Hepatic stellate cell (primary cell): ENCODE measurements at places on chromosomes 6 and 20.
A peak's percentile ranks its signal among the peaks of the same experiment; 100 is the strongest.

DNA sequence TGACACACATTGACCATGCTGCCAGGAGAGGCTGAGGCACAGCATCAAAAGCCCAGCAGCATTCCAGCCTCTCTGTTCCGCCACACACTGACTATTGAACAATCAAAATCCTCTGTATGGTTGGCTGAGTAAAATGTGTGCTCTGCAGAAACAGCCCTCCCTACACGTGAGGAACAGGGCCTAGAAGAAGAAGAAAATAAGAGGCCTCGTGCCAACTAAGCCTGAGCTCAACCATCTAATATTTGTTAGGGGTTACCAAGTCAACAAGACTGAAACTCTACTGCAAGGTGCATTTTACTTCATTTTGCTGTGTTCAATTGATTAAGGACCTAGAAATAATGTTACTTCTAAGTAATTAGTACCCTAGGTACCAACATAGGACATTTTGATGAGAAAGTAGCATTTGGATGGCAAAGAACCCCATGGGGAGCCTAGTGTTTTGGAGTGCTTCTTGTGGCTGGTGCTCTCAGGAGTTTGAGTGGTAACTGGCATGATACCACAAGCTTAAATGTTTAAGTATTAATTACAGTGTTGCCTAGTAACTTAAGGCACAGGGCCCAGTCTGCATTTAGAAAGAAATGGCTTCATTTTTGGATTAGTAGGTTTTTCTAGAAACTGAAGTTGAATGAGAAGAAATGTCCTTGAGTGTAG, 146.6 kb upstream of the PLN start:
- no peak for DNase-seq

DNA sequence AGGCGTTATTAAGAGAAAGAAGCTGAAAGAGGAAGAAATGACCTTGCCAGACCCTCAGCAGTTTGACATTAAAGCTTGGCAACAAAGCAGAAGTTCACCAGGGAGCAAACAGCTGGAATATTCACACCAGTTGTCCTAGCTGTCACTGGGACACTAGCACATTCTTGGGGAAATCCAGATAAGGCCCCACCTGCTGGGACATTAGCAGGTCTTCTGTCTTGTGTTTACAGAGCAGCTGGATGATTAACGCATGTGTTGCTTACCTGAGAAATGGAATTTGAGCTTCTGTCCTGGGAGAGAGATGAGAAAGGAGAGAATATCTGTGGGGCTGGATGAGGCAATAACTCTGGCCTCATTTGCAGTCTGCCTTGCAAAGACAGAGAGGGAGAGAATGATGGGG, 137.6 kb upstream of the RIN2 start:
- DNase-seq, result no peak

DNA sequence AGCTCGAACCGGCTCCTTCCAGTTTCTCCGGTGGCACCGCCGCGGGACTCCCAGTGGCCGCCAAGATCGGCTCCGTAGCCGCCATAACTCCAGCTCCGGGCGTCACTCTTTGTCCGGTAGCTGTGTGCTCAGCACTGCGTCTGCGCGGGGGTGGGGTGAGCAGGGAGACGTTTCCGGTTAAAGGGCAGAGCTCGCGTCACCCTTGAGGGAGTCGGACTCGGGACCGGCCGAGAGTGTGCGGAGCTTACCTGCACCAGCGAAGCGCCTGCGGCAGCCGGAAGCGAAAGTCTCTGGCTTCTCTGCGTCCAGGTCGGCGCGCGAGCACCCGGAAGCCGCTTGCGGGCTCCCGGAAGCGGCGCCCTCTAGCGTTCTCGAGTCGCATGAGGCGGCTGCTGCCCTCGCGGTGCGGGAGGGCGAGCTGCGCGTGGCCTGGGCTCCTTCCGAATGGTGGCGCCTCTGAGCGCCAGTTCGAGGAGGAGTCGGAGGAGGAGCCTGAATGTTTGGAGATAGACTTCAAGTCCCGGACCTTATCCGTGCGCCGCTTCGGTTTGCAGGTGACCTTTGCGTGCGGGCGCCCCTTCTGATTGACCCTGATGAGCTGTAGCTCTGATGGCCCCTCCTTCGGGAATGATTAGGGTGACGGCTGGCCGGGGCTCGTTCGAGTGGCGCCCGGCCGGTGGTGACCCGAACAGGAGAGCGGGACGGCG, at the start of gene SCAND1:
SCAND1 (minus strand) TSS at position 303 of the 707 bp plus-strand sequence; CDS start at position 85, 218 bp downstream.
- DNase-seq, result peak; percentile 93

GRCh38 chr6:170144571-170145271, 146.2 kb downstream of the DLL1 start:
- no peak for DNase-seq

DNA sequence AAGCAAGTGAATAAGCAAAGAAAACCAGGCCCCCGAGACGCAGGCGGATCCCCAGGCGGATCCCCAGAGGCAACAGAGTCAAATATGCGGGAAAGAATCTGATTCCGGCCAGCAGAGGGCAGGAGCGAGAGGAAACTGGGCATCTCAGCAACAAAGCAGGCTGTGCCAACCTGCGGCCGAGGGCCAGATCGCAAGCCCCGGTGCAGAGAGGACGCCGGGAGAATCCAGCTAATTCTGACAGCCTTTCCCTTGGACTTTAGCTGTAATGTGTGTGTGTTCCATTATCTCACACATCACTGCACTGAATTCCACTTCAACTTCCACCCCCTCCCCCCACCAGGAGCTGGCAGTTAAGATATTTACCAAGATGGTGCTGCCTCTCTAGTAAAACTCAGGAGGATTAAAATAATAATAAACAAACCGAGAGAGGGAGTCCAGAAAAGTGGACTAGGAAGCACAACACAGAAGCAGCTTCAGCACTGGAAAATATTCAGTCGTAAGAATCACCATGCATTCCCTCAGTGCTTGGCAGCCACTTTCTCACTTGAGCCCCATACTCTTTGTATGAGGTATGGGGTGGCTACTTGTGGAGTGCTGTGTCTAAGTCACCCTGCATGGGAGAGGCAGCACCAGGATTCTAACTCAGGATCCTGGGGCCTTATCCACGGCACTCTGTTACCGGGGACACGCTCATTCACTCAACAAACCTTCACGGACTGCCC, 66.2 kb upstream of the SNX9 start:
- DNase-seq, result peak; percentile 64

GRCh38 chr20:54063992-54064676, 6.3 kb downstream of the BCAS1 start:
- DNase-seq, result no peak

DNA sequence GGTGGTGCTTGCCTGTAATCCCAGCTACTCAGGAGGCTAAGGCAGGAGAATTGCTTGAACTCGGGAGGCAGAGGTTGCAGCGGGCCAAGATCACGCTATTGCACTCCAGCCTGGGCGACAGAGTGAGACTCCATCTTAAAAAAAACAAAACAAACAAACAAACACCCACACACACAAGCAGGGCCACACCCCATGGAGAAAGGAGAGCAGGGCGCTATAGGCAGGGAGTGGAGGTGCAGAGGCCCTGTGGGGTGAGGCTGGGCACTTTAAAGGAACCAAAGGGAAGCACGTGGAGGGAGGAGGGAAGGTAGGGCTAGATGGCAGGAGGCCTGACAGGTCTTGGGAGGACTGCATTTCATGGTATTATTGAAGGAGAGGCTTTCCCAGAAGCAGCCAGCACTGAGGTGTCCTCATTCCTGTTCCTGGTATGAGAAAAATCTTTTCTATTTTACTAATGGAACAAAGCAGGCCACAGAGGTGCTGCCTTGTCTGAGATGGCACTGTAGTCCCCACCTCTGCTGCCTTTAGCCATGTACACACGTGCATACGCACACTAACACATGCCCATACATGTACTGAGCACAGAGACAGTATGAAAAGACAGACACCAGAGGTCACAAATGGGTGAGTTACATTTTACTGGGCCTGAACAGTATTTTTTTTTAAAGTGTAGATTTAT, 44.0 kb downstream of the BCAS4 start:
- DNase-seq, result no peak

- peak; percentile 11 for DNase-seq
Measured at GRCh38 chr6:145372671-145373151, 362.6 kb downstream of the EPM2A start.

- no peak for DNase-seq
Measured at GRCh38 chr6:105886066-105886813, 199.9 kb upstream of the PRDM1 start.

- no peak for DNase-seq
Measured at GRCh38 chr6:131766631-131767030, 41.2 kb upstream of the ENPP1 start.

- DNase-seq, result no peak
Measured at GRCh38 chr6:164296411-164296810, 881.9 kb downstream of the QKI start.

DNA sequence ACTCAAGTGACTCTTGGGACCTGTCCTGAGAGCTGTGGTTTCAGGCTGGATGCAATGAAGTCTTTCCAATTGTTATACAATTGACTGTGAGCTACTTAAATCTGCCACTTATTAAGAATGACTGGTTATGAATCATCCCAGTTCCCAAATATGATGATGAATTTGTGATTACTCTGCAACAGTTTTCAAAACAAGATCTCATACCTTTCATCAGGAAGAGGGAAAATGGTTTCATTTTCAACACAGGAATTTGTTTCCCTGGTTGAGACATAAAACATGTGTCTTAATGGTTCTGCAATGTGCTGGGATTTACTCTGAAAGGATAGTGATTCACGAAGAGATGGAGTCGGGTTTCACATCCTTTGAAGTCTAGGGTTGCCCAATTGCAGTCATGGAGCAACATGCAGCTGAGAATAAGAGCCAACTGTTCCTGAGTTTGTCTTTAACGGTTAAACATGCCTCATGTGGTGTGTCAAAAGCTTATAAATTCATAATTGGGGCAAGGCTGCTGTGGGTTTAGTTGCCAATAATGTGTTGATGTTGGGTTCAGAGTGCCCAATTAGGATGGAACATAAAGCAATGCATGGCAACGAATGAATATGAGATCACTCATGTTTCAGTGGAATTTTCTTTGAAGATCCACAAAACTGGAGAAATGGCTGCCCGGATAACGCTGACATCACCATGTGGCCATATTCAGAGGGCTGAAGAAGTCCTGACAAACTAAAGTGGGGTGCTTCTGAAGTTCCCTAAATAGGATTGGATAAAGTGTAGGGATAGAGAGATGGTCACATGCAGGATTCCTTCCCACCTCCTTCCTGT, 41.0 kb downstream of the CYP24A1 start:
- peak; percentile 31 for DNase-seq

DNA sequence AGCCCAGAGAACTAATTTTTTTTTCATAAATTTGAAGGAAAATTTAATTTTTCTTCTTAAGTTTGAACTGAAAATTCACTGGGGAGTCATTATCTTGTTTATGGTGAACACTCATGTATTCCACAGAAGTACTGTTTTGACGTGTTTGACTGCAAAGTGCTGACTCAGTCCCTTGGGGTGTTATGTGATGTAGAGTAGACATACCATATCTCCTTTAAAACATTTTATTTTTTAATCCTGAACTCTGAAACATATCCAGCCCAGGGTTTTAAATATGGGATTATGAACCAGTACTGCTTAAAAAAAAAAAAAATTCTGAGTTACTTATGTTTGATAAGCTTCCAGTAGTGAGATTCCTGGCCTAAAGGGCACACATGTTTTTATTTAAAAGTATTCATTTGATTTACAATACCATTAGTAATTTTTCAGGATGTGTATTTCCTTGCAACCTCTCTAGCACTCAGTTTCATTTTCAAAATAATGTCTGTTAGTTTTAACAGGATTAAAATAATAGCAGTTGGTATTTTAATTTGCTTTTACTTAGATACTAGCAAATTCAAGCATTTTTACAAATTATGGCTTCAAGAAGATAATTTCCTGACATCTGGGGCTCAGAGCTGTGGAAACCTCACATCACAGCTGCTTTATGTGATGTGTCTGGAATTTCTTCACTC, 81.7 kb upstream of the PDE10A start:
- no peak for DNase-seq

DNA sequence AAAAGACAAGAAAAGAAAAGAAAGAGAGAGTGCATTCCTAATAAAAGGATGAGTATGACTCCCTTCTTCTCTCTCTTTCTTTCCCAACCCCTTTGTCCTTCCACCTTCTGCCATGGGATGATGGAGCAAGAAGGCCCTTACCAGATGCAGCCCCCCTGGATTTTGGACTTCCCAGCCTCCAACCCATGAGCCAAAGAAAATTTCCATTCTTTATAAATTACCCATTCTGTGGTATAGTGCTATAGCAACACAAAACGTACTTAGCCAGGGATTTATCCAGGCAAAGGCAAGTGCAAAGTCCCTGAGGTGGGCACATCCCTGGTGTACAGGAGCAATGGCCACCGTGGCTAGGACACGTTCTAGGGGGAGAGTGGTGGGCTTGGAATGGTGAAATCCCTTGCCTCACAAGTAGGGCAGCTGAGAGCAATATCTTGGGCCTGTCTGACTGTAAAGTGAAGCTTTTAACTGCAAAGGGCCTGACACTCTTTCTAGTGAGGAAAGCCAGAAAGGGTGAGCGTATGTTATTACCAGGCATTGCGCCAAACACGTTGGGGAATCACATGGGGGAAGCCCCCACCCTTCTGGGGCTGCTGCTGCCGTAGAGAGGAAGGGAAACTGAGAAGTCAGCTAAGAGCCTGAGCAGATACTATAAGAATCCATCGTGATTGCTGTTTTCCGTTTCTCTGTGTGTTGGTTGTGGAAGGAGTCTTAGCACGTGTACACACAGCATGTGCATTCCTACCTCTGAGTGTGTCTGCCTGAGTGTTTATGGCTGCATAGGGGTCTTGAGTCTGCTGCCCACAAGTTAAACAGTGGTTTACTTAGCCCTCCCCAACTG, 50.7 kb upstream of the SIRPA start:
- DNase-seq, result no peak

GRCh38 chr6:44569931-44570385, 182.5 kb downstream of the CDC5L start:
- DNase-seq, result peak; percentile 29

DNA sequence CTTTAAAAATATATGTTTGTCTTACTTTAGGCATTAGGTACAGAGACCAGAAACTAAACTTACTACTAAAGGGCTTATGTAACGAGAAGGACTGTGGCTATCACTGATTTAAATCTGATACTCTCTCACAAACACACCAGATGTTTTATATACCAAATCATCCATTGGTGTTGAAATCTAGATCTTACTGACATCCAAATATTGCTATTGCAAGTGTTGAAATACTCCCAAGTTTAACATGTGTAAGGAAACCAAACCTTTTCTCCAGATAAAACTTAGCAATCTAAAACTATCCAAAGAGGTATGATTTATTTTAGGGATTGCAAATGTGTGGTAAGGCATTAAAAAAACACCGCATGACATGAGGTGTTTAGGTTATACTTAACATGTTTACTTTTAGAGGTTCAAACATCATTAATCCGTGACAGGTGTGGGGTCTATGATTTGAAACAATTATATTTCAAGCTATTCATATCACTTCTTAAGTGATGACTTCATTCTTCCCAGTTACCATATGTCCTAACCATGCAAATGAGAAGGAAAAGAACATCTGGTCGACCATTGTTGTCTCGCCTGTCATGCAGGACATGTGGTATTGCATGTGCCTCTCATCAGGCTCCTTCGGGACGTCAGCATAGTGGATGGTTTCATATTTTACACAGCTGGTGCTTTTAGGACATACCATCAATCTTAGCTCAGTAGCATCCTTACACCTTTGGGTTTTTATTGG, 168.3 kb upstream of the SPACA1 start:
- DNase-seq, result no peak
